ENCODE measurements at places on chromosomes 13 and 19.

- no peak for DNase-seq
These were observed 98.0 kb downstream of the ESD start for GRCh38 chr13:46698910-46699460.

GRCh38 chr13:46994492-46994891 lies 97.6 kb upstream of the HTR2A start:
- no peak for DNase-seq

DNA sequence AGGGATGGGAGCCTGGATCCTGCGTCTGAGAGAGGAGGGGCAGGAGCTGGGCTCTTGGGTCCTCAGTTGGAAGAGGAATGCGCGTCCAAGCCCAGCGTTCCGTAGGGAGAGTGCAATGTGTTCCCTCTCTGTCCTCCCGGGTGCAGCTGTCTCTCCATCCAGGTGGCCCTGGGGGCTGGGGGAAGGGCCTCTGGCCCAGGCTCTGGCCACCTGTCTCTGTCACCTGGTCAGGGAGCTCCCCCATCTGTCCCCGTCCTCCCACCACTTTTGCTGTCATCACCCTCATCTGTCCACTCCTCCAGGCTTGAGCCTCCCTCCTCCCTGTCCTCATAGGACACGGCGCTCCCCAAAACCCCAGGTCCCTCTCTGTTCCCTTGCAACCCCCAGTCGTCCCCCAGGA lies 3.7 kb upstream of the SBK2 start:
- no peak for DNase-seq

DNA sequence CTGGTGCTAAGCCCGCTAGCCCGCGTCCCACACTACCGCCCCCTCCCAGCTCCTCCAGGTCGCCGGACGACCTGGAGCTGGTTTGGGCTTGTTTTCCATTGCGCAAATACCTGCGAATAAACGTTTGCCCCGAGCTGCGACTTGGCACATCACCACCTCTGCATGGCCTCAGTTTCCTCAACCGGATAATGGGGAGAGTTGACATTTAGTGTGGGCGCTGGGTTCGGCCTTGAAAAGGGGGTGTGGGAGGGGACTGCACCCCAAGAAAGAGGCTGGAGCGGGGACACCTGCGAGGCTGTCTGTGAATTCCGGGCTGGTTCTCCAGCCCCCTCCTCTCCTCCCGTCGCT lies 11.0 kb upstream of the JUND start:
- DNase-seq = no peak

- no peak for DNase-seq
These were observed 15.0 kb upstream of the CCNA1 start for GRCh38 chr13:36417331-36417730.
